Upper lobe of left lung (tissue), 6 donors: ENCODE measurements at places on chromosomes 5 and 9. TPM values are rescaled to one million over a fixed set of nuclear protein-coding genes. Genes with fewer than 3 reads are reported as not detected.

SHC3 gene
- total RNA-seq: 15.3 TPM

SLC27A6 gene
- total RNA-seq: 0.40 TPM

ECSCR gene
- total RNA-seq: 8.4 TPM

TCF7 gene
- total RNA-seq: 6.9 TPM

JAKMIP2 gene
- 6.2 TPM for total RNA-seq

TMEM174 gene
- not detected for total RNA-seq

CTXN3 gene
- not detected for total RNA-seq

CCL27 gene
- total RNA-seq: 32.5 TPM

IL13 gene
- not detected for total RNA-seq

ABLIM3 gene
- total RNA-seq: 22.2 TPM
